NCI-H510A (cell line): ENCODE measurements at places on chromosomes 7 and 10.

- DNase-seq = no peak
These were observed 20.0 kb downstream of the SORCS1 start for GRCh38 chr10:107144490-107144889.

GRCh38 chr7:1632916-1633785, 36.9 kb upstream of the ELFN1 start:
- DNase-seq = no peak

DNA sequence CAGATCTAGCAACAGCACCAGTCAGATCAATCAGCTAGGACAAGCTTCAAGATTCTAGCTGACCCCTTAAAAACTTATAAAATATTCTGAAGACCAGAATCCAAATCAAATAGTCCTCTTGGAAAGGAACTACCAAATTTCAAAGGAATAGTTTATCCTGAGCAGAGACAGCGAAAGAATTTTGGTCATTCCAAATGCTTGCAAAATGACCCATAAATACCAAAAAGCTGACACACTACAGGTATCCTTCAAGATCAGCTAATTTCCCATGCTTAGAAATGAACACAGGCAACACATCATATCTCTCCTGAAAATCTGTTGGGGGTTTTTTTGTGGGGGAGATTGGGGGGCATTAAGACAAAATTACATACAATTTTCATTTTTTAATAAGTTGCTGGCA, 78.8 kb downstream of the PDSS1 start:
- no peak for DNase-seq

- DNase-seq = no peak
These were observed 669.8 kb upstream of the PCDH15 start for GRCh38 chr10:55470840-55471239.

GRCh38 chr7:137204246-137204645, 139.3 kb downstream of the PTN start:
- DNase-seq = no peak

DNA sequence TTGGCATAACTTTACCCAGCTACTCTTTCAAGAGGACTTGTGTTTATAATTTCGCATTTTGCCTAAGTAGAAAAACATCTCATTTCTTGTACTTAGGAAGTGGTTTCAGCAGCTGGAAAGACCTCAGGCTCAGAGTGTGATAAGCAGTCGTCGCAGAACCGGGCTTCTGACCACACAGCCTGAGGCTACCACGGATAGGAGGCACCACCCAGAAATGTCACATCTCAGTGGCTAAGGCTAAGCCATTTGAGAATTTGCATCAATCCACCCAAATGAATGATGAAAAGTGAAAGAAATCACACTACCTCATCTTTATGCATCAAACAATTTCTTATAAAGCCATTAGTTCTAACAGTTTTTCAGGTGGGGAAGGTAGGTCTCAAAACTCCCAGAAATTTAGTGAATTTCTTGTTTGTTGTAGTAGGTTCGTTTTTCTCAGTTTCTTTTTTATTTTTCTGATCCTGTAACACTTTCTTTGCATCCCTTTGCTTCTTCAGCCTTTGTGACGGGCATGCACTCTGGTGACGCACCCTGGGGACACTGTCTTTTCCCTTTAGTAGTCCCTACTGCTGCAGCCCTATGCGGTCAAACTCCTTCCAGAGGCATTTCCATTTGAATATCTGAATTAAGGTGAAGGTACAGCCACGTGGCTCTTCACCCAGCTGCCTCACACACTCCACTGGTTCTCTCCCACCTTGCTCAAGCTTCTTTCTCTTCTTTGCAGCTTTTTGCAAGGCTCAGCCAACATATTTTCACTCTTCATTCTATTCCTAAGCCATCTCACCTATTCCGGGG, 68.5 kb downstream of the MAP3K8 start:
- no peak for DNase-seq

DNA sequence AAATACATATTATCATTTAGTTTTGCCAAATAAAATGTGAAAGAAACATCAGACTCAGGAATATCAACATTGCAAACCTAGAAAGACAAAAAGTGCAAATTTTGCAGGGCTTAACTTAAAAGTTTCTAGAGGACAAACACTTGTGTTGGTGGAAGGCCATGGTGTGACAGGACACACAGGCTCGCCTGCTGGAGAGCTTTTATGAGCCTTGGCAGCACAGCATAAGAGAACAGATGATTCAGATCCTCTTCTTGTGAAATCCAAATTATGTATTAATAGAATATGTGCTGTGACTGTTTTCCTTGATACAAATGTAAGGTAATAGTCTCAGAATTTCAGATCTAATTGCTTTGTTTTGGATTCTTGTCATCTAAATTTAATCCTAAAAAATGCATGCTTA, 72.9 kb upstream of the ABCB5 start:
- DNase-seq = no peak

GRCh38 chr7:28835800-28836199, 122.3 kb downstream of the TRIL start:
- no peak for DNase-seq

DNA sequence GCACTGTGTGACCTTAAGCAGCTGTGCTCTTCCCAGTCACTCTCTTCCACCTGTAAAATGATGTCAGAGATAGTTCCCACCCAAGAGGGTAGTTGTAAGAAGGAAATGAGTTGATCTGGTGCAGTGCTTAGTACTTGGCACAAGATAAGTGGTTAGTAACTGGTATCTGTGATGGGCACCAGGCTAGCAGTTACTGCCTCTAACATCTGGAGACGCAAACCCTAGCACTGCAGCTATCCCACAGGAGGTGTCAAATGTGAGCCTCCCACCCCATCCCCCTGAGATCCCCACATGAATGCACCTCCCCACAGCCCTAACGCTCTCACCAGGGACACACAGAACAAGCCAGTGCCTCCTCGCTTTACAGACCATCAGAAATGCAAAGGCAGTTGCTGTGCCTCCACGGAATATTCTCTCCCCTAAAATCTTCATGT, 72.0 kb downstream of the KCNMA1 start:
- DNase-seq = no peak

GRCh38 chr7:152013974-152014373, 11.5 kb upstream of the GALNT11 start:
- DNase-seq = no peak

GRCh38 chr7:36747280-36748016, 23.2 kb upstream of the AOAH start:
- no peak for DNase-seq

GRCh38 chr10:21510241-21511094, 15.0 kb downstream of the SKIDA1 start:
- no peak for DNase-seq

DNA sequence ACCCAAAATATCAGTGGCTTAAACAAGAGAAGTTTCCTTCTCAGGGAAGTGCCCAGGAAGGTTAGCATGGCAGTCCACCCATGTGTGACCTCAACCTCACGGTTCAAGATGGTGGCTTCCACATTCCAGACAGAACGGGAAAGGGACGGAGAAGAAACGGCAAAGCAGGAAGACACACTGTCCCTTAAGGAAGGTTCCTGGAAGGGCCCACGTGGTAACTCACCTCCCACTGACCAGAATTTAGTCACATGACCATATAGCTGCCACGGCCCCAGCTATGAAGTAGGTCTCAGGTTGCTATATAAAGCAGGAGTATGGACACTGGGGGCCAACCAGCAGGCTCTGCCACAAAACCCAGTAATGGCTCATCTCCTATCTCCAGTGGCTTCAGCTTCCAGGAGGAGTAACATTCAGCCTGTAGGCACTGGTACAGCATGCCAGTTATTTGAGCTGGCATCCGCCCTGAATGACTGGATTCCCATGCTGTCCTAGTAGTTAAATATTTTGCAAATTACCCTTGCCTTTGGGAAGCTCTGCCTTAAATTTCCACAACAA, 278.5 kb upstream of the KLF14 start:
- DNase-seq = no peak

- DNase-seq = no peak
These were observed 93.5 kb downstream of the KLF6 start for GRCh38 chr10:3691482-3691881.

DNA sequence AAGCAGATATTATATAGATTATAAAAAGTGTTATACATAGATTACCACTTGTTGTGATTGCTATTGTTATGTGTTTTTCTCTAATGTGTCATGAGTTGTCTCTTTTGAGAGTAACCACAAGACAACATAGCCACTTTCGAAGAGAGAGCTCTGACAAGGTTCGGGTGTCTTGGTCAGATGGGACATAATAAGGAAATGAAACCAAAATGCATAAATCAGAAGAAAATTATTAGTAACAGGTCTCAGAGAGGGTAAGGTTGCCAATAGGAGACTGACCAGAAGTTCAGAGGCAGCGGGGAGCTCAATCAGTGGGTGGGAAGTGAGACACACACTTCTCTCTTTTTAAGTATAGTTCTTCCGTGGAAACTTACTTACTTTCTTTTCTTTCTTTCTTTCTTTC, 639.2 kb upstream of the POT1 start:
- no peak for DNase-seq

DNA sequence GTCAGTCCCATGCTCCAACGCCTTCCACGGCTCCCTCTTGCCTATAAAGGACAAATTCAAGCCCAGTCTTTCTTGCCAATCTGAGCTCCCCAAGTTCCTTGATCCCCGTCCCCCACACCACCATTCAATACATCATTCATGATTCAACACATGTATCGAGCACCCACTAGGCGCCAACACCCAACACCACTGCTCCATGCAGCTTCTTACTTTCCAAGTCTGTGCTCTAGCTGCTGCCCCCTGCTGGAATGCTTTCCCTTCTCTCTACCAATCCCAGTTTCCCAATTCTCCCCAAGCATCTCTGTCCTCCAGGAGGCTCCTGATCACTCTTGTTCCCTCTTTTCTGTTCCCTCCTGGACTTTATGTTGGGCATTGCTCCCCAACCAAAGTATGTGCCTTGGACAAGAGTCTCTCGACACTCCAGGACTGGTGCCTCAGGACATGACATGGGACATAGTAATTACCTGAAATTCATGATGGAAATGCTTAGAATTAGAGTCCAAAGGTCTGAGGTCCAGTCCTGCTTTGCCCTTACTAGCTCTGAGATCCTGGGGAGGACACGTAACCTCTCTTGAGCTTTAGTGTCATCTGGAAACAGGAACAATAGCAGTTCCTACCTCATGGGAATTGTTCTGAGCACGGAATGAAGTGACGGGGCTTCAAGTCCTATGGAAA, 172.7 kb downstream of the NEURL1 start:
- peak; percentile 32 for DNase-seq

- DNase-seq = no peak
These were observed 60.8 kb upstream of the NAMPT start for GRCh38 chr7:106345421-106346166.

GRCh38 chr7:148620749-148621359, 30.3 kb downstream of the C7orf33 start:
- no peak for DNase-seq

DNA sequence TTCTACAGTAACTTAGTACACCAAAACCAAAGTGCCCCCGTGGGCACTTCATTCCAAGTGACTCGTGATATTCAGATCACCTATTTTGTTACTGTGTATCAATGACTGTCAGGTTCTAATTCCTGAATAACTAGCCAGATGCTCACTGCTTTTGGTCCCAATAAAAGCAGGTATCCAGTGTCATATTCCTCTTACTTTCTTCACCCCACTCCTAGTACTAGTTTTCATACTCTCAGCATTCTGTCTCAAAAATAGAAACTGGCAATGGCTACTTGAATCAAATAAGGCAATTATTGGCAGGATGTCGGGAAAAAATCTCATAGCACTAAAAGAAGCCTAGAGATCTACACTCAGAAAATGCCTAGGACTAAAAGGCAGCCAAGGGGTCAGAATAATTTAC, 84.6 kb downstream of the ZNF467 start:
- DNase-seq = no peak

GRCh38 chr7:123797673-123798531, 47.1 kb upstream of the HYAL4 start:
- peak; percentile 22 for DNase-seq

DNA sequence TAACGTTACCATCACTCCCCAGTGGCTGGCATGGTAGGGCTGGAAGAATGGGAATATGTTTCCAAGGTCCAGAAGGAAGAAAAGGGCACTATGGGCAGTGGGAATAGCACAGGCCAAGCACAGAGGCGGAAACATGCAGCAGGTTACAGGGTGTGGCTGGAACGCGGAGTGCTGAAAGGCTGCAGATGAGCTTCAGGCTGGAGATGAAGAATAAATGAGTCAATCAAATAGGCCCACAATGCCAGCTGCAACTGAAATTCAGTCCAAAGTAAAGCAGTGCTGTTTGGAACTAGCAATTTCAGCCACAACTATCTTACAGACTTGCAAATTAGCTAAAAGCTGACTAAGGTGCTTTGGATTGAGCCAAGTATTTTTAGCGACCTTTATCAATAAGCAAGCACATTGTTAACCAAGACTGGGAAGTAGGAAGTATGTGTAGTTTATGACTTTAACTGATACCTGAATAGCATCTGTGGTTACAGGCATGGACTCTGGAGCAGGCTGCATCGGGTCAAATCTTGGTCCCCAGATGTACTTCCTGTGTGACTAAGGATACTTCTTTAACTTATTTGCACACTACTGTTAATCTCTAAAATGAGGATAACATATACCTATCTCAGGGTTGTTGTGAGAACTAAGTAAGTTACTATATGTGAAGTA, 77.5 kb upstream of the CTTNBP2 start:
- DNase-seq = no peak

- no peak for DNase-seq
These were observed 9.8 kb upstream of the FXYD4 start for GRCh38 chr10:43361547-43362190.

DNA sequence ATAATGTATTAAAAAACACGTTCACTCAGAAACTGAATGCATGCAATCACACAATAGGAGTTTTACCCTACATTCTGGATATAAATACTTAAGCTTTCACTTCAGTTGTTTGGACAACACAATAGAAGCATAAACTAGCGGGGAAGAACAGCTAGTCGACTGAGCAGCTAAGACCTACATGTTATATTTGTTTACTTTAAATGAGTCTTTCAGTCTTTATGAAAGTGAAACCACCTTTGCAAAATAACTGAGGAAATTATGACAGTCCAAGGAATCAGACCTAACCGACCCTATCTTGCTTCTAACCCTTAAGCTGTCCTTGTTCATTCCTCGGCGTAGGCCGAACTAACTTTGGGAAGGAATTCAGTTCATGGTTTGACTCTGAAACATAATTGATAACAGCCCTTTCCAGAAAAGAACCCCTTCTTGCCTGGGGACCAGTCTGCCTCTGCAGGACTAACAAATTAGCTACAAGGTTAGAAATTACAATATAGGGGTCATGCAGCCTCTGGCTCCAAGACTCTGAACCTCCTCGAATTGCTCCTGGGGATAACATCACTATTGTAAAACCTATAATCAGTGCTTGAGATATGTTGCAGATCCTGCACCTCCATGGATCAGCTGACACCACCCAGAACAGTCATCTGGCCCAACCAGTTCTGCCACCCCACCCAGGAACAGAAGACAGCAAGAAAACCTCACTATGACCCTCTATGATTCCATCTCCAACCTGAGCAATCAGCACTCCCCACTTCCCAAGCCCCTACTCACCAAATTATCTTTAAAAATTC, 185.1 kb upstream of the KLF6 start:
- DNase-seq = no peak

- no peak for DNase-seq
These were observed 243.6 kb upstream of the IGFBP3 start for GRCh38 chr7:46164629-46165028.

GRCh38 chr7:26629696-26630095, 234.7 kb downstream of the SKAP2 start:
- no peak for DNase-seq

GRCh38 chr10:58574058-58574457, 61.4 kb downstream of the BICC1 start:
- no peak for DNase-seq
